HCT116 (cell line): ENCODE measurements at places on chromosomes 3 and 15. TPM values are rescaled to one million over a fixed set of nuclear protein-coding genes. Genes with fewer than 3 reads are reported as not detected.

GRCh38 chr3:78242724-78243123 is 1202.8 kb downstream of the ROBO2 start:
- DNase-seq = no peak

DNA sequence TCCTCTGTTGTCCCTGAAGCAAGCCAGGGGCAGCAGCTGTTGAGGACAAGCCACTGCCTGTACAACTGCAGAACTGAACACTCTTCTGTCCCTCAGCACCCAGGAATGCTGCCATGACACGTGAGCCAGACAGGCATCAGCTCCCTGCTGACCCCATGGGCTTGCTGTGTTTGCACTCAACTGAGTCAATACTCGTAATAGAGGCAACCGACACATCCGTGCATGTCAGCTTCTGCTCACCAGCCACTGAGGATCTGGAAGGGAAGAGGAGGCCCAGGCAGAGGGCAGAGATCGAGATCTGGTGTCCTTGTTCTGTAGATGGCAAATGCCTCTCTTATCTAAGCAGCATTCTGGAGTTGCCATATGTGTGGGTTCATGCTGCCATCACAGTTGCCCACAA is 54.3 kb upstream of the SEC61A1 start:
- DNase-seq = no peak

- no peak for DNase-seq
Observed at GRCh38 chr3:65702202-65702601, 336.5 kb downstream of the MAGI1 start.

GRCh38 chr3:27900316-27900715 is 178.2 kb upstream of the EOMES start:
- no peak for DNase-seq

- DNase-seq = no peak
Observed at GRCh38 chr3:152192936-152193672, 75.6 kb upstream of the MBNL1 start.

GRCh38 chr3:69819282-69819681 is 80.0 kb downstream of the MITF start:
- DNase-seq = no peak

DNA sequence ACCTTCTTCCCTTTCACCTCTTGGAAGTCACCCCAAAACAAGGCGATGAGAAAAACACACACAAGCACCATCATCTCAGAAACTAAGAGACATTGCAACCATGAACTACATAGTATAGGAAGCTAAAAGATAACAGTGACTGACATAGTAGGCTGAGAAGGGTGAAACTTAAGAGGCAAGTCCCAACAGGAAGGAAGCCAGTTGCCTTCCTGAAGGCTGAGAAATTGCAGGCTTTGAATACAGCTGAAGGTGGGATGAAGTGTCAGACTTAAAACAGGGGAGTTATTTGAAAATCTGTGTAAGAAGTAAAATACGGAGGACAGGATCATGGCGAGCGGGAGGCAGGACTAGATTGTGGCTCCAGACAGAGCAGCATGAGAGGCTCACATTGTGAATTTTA is 27.8 kb downstream of the SLC27A2 start:
- no peak for DNase-seq

- no peak for DNase-seq
Observed at GRCh38 chr3:194994551-194994981, 276.4 kb downstream of the XXYLT1 start.

- no peak for DNase-seq
Observed at GRCh38 chr15:55872471-55872870, 120.9 kb downstream of the NEDD4 start.

DNA sequence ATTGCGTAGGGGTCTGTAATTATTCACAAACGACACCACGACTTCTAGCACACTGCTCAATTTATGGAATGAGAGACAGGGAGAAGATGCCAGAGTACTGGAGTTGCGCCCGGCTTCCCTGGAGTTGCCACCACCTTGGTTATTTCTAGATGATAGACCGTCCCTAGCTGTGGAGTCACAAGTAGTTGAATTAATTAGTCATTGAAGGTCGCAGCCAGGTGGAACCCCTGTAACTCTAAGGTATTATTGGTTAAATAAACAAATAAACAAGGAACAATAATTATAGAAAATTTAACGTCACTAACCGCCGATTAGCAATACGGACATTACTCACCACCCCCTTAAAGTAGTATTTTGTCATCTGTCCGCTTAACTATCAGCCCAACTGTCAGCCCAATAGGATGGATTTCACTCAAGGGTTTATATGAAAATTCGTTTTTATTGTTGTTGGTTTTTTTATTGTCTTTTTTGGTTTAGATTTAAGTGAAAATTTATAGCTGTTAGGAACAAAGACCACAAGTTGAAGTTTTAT is 911 bp upstream of the AZI2 start:
- DNase-seq = no peak

GRCh38 chr3:97830638-97831037 is 8.8 kb downstream of the CRYBG3 start:
- DNase-seq = no peak

GRCh38 chr15:58437531-58438105 is 5.8 kb downstream of the LIPC start:
- no peak for DNase-seq

- no peak for DNase-seq
Observed at GRCh38 chr3:12752809-12753208, 6.2 kb downstream of the TMEM40 start.

GRCh38 chr15:77033417-77033728 is 37.5 kb downstream of the TSPAN3 start:
- no peak for DNase-seq

FEZF2 gene
- not detected for total RNA-seq

GOLGA8O gene
- total RNA-seq = 0.49 TPM

CCDC80 gene
- 1.7 TPM for total RNA-seq

EBLN2 gene
- 5.1 TPM for total RNA-seq

SLC33A1 gene
- 23.3 TPM for total RNA-seq

ANKDD1A gene
- 8.1 TPM for total RNA-seq

PIGZ gene
- total RNA-seq = 1.4 TPM
